ENCODE measurements at places on chromosomes 7 and 10.

DNA sequence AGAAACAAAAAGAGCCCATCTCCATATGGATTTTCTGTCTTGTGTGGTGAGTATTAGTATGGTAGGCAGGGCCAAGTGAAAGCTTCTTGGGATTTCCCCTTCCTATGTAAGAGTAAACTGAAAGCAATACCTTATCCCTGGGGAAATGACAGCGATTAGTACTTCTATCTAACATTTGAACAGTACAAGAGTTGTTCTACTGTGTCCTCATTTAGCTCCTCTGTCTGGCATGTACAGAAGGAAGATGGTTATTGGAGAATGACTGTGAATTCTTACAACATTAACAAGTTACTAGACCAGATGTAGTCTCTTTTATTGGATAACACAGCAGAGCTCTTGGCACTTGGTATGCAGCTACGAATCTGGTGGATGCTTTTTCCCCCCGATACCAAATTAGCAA is 17.9 kb upstream of the TRIL start:
- DNase-seq: no peak

DNA sequence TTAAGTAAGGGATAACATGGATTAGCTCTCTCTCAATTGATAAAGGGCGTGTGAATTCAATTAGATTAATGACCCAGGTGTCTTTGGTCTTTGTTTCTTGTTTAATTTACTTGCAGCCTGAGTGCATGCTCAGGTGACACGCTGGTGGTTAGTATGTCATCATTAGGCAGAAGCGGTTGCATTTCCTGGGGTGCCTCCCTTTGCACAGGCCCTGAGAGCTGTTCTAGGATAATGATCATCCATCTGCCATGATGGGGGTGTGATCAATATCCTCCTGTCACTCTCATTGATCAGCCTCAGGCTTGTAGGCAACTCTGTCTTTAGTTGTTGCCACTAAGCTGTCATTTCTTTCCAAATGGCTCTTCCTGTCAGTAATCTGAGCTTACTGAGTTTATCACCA is 99.6 kb upstream of the NPS start:
- DNase-seq: no peak

DNA sequence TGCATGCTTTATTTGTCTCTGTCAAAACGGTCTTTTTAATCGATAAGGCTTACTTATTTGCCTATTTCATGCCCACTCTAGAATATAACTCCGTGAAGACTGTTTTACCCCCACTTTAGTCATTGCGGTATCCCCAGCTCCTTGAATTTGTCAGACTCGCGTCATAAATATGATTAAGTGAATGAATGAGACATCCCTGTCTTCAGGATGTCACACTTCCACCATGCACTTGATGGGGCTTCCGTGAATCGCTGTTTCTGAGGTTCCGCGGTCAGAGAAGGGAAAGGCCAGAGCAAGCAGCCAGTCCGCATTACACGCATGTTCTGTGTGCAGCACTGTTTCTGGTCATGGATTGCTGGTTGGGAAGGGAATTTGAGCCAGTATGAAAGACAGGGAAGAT is 138.8 kb downstream of the CELF2 start:
- DNase-seq: no peak

- DNase-seq: no peak
Observed at GRCh38 chr10:70051848-70052247, 798 bp upstream of the MACROH2A2 start.

DNA sequence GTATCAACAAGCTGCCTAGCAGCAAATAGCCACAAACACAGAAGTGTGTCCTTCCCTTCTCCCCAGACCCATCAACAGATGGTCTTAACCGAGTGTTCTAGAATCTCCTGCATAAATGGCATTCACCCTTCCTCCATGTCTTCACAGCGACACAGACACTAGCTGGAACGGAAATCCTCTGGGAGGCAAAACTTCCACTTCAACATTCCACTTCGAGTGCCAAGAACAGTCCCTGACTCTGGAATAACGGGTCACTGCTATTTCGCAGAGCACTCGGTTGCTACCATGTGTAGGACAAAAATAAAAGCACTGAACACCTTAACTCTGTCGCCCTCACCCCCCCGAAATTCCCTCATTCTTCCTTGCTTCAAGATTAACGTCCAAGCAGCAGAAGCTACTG is 65.1 kb downstream of the SFMBT2 start:
- DNase-seq: no peak

- DNase-seq: no peak
Observed at GRCh38 chr10:110684800-110685446, 40.8 kb downstream of the RBM20 start.
